ENCODE measurements at places on chromosomes 16 and 17.

GRCh38 chr17:7355573-7355972 lies 617 bp downstream of the TMEM95 start:
- no peak for DNase-seq

DNA sequence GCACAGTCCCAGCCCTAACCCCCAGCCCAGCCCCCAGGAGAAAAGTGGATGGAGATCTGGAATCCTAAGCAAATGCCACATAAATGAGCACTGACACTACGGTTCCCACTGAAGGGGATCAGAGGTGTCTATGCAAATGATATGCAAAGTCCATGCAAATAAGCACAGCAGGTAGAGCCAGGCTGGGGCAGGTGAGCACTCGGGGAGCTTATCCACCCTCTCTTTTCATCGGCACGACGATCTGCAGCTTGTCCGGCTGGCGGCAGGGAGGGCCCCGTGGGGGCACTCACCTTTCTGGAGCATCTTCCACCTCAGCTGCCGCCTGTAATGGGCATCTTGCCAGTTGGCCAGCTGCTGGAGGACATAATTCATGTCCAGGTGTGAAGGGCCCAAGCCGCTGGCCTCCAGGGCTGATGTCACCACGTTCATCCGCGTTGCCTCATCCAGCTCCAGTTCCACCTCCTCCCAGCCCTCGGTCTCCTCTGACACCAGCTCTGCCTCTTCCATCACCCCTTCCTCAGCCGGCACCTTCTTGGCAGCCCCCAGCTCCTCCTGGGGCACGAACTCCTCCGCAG lies 9.9 kb downstream of the HAP1 start:
- DNase-seq: no peak

- no peak for DNase-seq
Measured at GRCh38 chr17:75039238-75039637, 7.5 kb downstream of the ATP5PD start.

DNA sequence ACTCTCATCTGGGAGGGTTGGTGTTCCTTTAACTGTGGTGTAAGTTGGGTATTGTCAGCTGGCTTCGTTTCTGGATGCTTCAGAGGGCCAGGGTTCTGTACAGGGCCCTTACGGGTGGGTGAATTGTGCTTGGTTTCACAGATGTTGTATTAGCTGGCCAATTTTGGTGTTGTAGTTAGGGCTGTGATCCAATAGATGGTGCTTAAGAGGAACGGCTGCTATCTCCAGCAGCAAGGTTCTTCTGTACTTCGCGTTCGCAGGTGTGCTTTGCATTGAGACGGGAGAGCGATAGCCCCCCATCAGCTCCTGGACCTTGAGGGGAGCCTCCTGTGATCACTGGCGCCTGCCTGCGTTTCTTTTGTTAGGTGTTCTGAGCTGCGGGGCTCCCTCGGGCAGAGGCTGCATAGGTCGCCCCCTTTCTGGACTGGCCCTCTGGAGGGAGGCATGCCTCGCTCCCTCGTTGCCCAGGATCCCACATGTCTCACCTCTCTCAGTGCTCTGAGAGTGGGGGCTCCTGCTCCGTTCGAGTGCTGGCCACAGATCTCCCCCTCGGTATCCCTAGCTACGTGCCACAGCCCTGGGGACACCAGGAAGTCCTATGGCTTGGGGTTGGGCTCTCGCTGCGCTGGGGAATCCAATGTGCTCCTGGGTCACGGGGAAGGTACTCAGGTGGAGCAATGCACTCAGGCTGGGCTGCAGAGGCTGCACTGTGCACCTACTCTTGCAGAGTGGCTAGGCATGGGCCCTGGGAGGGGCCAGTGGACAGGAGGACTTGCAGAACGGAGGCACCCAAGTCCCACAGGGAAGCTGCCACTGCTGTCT lies 837 bp upstream of the PRDM7 start:
- peak; percentile 18 for DNase-seq

DNA sequence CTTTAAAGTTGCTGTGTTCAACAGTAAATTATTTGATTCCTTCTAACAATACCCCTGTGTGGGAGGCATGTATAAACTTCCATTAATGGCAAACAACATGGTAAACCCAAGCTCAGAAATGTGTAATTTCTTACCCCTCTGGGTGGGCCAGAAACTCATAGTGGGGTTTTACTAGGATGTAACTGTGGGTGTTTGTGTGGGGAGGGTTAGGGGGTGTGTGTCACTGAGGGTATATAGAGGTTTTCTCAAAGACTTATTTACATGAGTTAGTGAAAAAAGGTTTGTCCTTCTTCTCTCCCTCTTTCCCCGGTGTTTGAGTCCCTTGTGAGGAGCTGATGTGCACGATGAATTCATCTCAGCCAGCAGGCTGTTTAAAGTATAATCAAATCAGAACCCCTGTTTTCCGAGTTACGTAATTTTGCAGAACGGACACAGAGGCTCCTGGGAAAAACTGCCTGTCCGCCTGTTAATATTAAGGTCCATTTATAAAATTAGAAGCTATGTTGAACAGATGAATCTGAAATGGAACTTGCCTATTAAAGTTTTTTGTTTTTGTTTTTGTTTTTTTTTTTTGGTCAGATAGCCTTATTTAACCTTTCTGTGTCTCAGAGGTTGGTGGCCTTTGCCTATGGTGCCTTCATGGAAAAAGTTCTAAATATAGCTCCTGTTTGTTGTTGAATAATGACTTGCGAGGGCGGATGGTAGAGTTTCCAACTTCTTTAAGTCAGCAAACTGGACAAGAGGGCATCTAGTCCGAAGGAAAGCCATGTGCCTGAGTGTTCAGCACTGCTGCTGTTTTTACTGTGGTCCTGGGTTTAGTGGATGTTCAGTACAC lies 73.3 kb downstream of the MSI2 start:
- DNase-seq: no peak

DNA sequence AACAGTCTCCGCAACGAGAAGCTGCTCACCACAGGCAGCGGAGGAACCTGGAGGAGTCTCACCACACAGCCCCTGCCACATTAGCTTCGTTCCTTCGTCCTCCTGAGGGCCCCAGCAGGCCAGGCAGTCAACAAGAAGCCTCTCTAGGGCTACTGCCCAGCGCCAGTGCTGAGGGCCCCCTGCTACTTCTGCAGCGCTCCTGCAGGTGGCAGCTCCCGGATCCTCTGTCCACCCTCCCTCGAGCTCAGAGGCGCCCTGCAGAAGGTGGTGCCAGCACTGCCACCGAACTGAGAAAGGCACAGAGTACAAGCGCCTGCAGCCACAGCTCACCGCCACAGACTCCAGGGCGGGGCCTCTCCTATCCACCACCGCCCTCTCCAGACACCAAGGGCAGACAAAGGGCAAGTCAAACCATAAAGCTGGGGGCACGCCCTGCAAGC lies 27.3 kb downstream of the KDM8 start:
- no peak for DNase-seq

DNA sequence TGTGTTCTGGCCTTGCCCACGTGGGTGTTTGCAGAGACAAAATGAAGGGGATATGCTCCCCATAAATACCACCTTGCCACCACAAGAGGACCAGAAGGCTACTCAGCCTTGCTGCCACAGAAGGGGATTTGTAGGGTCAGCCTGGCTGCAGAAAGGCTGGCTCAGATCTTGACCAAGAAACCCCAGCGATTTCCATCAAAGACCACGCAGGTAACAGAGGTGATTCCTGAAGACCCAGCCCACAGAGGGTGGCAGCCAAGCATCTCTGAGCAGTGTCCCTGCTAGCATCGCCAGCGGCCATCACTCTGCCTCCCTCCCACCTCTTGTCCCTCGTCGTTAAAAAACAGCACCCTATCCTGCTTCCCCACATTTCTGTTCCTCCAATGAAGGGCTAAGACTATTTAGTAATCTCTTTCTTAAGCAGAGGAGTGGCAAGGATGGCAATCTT lies 54.9 kb downstream of the BEAN1 start:
- no peak for DNase-seq

GRCh38 chr16:49810831-49811230 lies 45.1 kb downstream of the ZNF423 start:
- no peak for DNase-seq

DNA sequence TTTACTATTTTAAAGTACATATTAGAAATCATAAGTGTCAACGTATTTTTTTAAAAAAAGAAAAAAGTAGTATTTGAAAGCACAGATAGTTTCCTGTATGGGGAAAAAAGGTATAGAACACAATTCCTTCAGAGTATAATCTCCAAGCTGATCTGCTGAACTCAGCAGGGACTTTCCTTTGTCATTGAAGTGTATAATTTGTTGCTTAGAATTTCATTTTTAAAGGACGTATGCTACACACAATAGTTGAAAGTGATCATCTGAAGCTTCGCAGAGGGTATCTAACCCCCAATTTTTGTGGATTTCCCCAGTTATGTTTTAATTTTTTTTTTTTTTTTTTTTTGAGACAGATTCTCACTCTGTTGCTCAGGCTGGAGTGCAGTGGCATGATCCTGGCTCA lies 20.2 kb upstream of the MAPT start:
- DNase-seq: no peak

DNA sequence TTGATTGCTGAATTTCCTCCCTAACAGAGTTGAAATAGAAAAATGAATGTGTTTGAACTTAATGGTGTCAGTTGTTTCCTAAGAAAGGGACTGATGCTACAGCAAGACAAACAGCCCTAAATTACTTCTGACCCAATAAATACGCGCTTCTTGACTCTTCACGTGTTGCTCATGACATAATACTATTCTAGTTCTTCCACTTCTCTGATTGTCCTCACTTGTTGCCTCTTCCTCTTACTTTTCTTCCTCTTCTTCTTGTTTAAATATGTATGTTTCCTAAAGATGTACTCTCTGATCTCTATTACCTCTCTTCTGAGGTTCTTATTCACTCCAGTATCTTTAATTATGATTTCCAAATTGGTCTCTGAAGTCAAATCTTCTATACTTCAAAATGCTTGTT lies 32.4 kb downstream of the RNF43 start:
- DNase-seq: no peak

DNA sequence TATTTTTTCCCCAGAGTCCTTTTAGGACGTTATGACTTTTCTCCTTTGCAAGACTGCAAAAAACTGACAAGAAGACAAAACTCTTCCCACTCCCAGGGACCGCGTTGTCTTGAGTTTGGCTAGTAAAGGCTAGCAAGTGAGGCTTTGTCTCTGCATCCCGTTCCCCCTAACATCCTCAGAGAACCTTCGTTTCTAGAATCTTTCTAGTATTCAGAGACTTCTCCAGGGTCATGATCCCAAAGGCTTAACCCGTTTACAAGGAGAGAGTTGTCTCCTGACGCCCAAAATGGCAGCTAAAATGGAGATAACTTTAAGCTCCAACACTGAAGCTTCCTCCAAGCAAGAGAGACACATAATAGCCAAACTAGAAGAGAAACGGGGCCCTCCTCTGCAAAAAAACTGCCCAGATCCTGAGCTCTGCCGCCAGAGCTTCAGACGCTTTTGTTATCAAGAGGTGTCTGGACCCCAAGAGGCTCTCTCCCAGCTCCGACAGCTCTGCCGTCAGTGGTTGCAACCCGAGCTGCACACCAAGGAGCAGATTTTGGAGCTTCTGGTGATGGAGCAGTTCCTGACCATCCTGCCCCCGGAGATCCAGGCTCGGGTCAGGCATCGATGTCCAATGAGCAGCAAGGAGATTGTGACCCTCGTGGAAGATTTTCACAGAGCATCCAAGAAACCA lies 843 bp downstream of the ZNF174 start:
- no peak for DNase-seq

DNA sequence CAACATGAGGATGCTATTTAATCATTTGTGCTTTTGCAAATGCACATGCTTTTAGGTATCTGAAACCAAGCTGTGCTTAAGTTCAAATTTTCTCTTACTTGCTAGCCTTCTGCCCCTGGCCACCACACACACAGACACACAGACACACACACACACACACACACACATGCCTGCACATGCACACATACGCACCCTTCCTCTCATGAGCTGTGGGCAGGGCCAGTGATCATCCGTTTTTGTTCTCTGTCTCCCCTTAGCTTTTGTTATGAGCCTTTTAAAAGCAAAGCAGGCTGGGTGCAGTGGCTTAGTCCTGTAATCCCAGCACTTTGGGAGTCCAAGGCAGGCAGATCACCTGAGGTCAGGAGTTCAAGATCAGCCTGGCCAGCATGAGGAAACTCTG lies 34.2 kb downstream of the CD300LF start:
- no peak for DNase-seq

- no peak for DNase-seq
Measured at GRCh38 chr17:5418858-5419355, 555 bp downstream of the NUP88 start.

GRCh38 chr16:27539120-27539519 lies 10.6 kb downstream of the GTF3C1 start:
- no peak for DNase-seq

DNA sequence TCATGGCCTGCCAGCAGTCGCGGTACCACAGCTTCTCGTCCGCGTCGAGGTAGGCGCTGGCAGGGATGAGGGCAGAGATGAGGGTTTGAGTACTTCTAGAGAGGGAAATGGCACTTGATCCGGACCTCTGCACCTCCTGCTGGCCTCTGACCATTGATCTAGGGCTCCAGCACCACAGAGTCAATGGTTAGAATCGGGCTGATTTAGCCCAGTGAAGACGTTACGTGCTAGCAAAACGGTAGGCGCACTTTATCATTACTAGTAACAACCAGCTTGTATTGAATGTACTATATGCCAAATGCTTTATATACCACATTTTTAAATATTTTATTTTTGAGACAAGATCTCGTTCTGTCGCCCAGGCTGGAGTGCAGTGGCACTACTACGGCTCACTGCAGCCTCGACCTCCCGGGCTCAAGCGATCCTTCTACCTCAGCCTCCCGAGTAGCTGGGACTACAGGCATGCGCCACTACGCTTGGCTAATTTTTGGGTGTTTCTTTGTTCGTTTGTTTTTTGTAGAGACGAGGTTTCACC lies 526 bp downstream of the TSNAXIP1 start:
- DNase-seq: no peak

DNA sequence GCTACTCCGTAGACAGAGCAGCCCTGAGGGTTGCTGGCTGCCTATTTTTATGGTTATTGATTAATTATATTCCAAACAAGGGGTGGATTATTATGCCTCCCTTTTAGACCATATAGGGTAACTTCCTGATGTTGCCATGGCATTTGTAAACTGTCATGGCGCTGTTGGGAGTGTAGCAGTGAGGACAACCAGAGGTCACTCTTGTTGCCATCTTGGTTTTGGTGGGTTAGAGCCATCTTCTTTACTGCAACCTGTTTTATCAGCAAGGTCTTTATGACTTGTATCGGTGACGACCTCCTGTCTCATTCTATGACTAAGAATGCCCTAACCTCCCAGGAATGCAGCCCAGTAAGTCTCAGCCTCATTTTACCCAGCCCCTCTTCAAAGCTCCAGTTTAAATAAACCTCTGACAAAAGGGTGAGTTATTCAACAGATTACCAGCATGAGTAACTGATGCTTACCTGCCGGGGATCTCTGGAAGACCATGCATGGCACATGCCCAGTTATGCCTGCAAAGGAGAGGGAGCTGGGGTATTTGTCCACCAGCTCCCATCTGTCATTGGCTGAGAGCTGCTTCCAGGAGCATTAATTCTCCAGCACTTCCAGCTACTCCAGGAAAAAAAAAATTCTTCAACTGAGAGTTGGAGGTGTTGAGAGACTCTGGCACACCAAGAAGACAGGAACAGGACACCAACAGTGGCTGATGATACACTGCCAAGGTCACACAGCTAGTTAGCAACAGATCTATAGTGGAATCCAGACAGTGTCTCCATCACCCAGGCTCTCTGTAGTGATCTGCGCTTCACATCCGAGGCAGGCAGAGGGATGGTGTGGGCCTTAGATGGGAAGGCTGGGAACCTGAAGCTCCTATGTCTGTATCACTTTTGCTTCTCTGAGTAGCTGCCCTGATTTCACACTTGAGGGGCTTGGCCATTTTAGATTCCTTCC lies 36.6 kb upstream of the IL21R start:
- no peak for DNase-seq
